ENCODE measurements at places on chromosomes 12 and 14.
A peak's percentile ranks its signal among the peaks of the same experiment; 100 is the strongest.

GRCh38 chr14:35079742-35080141, 33.7 kb downstream of the FAM177A1 start:
- DNase-seq: no peak

GRCh38 chr12:20039562-20039961, 328.8 kb upstream of the PDE3A start:
- DNase-seq: no peak

DNA sequence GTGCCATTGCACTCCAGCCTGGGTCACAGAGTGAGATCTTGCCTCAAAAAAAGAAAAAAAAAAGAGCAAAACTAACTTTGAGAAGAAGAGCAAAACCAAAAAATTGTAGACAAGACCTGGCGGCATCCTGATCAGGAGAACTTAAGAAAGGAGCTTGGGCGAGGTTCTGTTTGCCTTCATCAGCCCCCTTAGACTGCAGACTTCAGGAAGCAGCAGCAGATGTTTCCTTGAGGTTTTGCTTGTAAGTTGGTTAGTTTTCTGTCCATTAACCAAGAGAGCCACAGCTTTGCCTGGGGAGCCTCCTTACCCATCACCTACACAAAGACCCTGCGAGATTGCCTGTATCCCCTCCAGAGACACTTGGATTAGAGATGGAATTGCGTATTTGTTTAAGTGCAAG, 189.0 kb downstream of the AACS start:
- no peak for DNase-seq

DNA sequence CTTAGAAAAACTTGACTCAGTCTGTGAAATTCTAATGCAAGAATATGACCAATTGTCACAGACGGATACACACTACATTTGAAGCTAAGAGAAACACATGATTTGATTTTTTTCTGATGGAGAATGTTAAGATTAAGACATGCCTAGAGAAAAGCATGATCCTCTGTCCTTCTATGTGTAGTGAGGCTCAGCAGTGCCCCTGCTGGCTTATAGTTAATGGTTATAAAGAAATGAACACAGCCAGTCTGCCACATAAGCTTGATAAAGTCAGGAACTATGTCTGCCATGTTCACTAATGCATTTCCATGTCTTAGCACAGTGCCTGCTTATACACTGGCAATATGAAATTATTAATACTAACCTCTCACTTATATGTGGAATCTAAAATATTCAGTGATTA, 168.1 kb upstream of the DAAM1 start:
- DNase-seq: no peak

DNA sequence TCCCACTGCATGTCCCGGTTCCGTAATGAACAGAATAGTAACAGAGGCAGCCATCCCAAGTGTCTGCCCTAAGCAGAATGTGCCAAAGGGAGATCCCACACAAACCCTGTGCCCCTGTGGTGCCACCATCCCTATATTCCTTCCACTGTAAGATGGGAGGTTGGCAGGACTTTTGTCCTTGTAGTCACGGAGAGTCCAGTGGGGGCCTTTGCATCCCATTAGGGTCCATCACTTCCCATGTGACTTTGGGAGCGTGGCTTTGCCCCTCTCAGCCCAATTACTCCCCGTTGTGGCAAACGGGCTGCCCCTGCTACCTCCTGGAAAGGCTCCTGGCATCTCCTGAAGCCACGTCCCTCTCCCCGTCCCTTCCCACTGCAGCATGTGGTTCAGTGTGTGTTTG, 189.5 kb upstream of the FKBP4 start:
- no peak for DNase-seq

DNA sequence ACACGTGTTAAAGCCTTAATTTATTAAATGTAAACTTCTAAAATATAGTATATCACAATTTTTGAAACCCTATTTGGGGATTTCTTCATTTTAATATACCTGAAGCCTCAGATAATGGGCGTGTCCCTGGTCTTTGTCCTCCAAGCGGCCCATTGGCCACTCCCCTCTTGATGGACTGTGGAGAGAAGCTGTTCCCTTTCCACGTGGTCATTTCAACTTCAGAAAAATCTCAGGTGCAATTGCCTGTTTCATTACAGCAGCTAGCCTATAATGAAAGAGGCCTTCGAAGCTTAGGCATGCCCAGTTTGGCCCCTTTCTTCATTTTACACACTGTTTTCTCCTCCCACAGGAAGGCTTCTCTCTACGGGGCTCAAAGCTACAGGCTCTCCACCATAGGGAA, 131.4 kb upstream of the ARHGAP5 start:
- DNase-seq: no peak

GRCh38 chr14:68789821-68790643, 2.8 kb downstream of the ZFP36L1 start:
- no peak for DNase-seq

DNA sequence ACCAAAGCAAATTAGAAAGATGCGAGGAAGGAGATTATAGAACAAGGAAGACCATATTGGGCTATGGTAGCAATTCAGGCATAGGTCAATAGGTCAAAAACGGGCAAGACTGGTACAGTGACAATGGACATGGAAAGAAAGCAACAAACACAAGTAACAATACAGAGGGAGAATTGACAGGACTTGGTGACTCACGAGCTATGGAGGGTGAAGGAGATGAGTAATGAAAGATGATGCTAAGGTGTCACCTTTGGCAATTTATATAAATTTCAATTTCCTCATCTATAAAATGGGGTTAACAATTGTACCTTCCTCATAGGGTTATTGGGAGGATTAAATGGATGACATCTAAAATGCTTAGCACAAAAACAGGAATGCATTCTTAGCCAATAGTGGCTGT, 15.1 kb upstream of the DUSP16 start:
- no peak for DNase-seq

- DNase-seq: no peak
These were observed 495.7 kb downstream of the GALC start for GRCh38 chr14:87497301-87497700.

DNA sequence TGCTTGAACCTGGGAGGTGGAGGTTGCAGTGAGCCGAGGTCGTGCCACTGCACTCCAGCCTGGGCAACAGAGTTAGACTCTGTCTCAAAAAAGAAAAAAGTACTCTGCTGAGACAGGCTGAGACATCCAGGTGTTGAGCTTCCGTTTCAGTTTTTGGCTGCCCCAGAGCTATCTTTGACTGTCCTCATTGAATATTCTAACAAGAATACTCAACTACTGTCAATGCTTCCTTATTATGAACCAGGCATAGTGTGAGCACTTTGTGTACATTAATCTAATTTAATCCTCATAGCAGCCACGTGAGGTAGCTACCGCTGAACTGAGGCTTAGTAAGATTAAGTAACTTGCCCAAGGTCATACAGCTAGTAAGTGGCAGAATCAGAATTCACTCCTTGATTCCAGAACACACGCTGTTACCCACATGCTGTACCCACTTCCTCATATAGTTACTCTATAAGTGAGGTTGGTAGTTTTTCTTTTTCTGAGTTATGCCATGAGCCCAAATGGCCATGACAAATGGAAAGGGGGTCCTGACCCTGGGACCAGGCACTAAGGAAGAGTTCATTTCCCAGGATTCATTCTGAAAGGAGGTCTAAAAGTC, 11.3 kb downstream of the ALDH1L2 start:
- no peak for DNase-seq

- no peak for DNase-seq
These were observed 27.2 kb downstream of the EFCAB11 start for GRCh38 chr14:89927186-89927865.

DNA sequence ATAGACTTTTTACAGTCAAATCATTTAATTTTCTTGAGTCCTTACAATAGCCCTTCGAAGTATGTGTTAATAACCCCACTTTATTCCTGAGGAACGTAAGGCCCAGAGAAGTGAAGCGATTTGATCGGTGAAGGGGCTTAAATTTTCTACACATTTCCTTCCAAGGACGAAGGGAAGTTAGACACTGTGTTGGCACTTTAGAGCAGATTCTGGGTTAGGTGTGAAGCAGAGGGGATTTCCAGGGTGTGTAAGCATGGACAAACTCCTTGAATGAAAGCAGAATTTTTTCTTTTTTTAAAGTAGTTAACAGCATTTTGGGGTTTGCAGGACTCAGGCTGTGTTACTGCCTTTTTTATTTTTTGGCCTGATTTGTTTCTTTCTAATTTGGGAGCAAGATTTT, 38.9 kb downstream of the PRORP start:
- DNase-seq: peak; percentile 5

DNA sequence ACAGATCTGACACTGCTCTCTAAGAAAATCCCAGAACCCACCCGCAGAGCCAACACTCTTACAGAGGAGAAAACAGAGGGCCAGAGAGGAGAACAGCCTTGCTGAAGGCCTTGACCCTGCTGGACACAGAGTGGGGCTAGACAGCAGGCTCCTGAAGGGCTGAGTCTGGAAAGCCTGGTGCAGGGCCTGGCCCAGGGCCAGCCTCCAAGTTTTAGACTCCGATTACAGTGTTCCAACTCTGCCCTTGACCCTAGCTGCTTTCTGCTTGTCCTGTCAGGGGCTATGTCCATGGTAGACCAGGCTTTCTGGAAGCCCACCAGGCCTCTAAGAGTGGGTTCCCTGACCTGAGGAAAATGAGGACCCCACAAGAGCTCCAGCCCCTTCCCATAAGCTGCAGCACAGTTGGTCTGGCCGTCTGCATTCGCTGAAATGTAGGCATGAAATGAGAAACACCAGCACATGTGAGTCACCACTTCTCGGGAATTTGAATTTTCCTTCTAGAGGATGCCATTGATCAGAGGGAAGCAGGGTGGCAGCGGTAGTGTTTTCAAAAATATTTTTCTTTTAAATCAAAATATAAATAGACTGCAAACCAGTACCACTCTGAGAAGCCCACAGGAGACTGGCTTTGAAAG, 154.4 kb downstream of the CALM1 start:
- no peak for DNase-seq

- no peak for DNase-seq
These were observed 73.1 kb upstream of the PWP1 start for GRCh38 chr12:107612508-107612907.

DNA sequence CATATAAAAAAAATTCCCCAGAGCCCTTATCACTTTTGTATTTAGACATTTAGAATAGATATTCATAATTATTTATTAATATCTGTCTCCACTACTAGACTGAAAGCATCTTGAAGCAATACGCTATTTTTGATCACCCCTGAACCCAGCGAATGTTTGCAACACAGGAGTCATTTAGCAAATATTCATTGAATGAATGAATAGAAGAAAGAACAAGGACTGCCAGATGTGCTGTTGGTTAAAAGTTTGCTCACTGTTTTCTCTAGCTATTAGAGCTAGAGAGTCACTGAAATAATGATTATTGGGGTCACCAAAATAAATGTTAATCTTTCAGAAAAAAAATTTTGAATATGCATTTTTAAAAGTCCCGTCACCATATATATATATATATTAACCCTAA, 174.3 kb downstream of the ACSS3 start:
- DNase-seq: no peak

- DNase-seq: no peak
These were observed 43.9 kb upstream of the CHPT1 start for GRCh38 chr12:101653503-101653902.

DNA sequence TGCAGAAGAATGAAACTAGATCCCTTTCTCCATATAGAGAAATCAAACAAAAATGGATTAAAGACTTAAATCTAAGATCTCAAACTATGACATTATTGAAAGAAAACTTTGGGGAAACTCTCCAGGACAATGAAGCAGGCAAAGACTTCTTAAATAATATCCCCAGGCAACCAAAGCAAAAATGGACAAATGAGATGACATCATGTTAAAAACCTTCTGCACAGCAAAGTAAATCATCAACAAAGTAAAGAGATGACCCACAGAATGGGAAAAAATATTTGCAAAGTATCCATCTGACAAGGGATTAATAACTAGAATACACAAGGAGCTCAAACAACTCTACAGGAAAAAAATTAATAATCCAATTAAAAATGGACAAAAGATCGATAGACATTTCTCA, 101.0 kb downstream of the RALGAPA1 start:
- no peak for DNase-seq

DNA sequence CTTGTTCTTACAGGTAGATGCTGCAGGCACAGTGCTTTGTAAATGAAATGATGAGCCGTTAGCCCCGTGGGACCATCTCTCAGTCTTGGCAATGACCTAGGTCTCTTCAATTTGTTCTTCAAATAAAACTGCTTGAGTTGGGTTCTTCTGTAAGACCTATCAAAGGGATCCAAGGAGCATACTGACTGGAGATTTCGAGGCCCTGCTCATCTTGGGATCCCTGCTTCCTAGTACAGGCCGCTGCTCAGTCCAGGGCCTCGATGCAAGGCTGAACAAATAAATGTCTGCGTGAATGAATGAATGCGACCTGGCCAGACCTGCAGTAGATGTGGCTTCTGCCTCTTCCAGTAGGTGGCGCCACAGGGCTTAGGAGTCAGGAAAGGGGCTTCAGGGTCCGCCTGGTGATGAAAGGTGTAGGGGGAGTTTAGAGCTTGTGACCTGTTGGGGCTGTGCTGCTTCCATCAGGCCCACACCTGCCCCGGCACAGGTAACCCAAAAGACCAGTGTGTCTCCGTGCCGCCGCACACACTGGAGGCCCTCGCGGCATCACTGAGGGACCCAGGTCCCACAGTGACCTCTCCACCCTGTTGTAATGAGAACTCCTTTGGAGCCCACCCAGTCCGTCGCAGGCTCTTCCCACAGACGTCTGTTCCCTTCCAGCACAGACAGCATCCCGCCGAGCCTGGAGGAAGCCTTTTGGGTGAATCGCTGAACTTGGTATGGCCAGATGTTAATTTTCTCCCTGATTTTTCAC, 4.4 kb downstream of the CACNA1C start:
- no peak for DNase-seq

DNA sequence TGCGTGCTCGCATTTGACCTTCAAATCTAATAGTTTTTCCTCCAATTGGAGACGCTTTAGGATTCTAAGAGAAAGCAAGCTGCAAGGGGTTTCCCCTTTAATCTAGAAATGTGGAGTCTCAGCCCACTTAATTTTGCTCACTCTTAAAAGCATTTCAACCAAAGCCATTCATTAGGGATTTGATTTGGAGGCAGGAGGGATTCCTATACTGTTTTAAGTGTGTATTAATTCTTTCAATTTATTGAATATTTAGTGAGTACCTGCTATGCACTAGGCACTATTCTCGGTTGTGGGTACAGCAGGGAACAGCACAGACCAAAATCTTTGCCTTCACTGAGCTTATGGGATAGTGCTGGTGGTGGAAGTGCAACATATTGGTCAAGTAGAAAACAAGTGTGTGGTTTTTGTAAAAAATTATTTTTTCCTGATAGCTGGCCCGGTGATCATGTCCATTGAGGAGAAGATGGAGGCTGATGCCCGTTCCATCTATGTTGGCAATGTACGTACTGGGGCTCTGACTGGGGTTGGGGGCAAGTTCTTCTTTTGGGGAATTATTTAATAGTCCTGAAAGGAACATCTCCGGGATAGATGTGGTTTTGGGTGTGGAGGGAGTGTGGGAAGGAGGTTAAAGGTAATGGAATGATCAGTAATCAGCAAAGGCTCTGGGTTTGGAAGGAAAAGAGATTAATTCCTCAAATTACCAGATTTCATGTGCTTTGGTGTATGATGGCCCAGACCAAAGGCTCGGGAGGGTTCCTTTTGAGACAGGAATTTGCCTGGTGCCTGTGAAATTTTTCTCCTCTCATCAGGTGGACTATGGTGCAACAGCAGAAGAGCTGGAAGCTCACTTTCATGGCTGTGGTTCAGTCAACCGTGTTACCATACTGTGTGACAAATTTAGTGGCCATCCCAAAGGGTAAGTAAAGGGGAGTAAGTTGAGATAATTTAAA, 1.6 kb downstream of the PABPN1 start:
- DNase-seq: no peak

- DNase-seq: no peak
These were observed 34.2 kb downstream of the NTN4 start for GRCh38 chr12:95756362-95756761.

Measured in activated CD4-positive, alpha-beta T cell treated with anti-CD3 and anti-CD28 coated beads, Interleukin-2, amount 50 U/mL, for 24 hours (primary cell).